ENCODE measurements at places on chromosomes 6 and 20.

GRCh38 chr6:13952101-13952500 is 27.3 kb downstream of the RNF182 start:
- no peak for DNase-seq

DNA sequence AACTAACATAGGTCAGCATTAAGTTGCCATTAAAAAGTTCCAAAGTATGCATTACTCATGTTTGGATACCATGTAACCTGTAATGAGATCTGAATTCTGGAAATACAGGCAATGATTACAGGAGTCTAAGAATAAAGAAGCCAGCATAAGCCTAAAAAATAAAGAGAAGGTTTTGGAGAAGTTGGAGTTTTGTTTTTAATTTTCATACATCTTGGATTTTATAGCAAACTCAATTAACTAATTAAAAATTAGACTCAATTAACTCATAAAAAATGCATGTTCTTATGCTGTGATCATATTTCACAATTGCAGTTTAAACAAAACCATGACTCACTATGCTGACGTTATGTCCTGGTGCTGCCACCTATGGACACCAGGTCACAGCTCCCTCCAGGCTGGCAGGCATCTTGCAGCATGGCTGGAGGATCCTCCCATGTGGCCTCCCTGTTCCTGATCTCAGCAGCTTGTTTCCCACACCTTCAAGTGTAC is 648.8 kb upstream of the AGPAT4 start:
- DNase-seq = peak; percentile 19

GRCh38 chr20:2080532-2081224 is 20.9 kb upstream of the STK35 start:
- DNase-seq = no peak

DNA sequence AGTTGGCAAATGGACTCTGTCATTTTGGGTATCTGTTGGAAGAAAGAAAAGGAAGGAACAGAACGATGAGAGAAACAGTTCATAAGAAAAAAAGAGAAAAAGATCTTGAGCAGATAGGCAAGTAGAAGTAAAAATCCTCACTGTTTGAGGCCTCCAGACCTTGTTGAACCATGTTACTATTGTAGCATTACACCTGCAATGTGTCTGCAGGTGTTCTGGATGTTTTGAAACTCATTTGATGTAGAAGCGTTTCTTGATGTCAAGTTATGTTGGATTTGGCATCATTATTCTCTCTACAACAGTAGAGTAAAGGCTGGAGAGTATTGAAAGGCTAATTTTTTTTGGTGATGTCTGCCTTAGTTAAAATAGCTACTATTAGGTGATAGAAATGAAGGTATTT is 108.7 kb downstream of the CARMIL1 start:
- no peak for DNase-seq

DNA sequence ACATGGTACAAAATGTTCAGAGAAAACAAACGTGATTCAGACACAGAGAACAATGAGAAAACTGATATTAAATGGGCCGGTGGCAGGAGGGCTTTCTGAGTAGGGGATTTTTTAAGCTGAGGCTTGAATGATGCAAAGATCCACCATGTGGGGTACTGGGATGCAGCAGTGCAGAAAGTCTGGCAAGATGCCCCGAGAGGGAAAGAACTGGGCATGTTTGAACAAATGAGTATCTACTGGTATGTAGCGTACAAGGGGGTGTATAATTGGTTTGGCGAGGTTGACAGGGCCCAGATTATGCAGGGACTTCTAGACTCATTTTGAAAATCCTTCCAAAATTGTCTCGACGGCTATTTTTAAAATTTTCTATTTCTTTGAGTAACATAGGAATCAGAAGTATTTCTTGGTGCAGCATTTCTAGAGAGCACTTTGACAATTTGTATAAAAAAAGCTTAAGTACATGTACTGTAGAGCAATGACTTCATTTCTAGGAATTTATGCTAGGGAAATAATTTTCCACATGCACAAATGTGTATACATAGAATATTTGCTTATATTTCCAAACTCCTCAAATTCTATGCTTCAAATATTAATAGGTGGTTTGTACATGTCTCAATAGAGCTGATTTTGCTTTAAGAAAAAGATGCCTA is 119.6 kb upstream of the DOK5 start:
- no peak for DNase-seq

DNA sequence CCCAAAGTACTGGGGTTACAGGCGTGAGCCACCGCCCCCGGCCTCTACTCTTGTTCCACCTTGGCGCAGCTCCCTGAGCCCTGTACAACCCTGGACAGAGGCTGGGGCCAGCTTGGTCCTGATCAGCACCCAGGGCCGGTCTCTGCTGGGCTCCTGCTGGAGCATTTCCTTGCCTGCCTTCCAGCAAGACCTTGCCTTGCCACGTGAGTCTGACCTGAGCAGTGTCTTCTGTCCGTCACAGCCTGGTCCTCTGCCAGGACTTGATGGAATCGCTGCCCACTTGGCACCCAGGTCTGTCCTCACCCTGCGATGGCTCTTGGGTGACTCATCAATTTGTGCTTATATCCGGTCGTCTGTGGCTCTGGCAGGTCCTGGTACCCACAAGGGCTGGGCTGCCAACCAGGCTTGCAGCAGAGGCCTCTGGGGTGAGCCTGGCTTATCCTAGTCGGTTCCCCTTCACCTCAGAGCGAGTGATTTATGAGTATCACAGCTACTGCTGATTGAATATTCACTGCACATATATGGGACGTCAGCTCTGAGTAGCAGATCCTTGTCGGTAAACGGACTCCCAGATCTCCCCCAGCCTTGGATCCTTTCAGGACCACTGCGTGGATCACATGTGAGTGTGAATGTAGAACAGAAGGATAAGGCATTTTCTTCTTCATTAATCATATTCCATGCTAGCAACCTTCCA is 10.1 kb upstream of the SULF2 start:
- no peak for DNase-seq

DNA sequence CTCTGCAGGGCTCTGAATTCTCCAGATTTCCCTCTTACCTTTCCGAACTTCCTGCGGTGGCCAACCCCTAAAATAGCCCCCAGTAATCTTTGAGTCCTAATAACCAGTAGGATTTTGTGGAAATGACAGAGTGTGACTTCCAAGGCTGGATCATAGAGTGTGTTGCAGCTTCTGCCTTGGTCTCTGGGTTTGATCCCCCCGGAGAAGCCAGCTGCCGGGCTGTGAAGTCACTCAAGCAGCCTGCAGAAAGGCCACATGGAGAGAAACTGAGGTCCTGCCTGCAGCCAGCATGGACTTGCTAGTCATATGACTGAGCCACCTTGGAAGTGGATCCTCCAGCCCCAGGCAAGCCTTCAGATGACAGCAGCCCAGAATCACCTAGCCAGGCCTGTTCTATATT is 46.3 kb upstream of the SCRT2 start:
- DNase-seq = no peak

DNA sequence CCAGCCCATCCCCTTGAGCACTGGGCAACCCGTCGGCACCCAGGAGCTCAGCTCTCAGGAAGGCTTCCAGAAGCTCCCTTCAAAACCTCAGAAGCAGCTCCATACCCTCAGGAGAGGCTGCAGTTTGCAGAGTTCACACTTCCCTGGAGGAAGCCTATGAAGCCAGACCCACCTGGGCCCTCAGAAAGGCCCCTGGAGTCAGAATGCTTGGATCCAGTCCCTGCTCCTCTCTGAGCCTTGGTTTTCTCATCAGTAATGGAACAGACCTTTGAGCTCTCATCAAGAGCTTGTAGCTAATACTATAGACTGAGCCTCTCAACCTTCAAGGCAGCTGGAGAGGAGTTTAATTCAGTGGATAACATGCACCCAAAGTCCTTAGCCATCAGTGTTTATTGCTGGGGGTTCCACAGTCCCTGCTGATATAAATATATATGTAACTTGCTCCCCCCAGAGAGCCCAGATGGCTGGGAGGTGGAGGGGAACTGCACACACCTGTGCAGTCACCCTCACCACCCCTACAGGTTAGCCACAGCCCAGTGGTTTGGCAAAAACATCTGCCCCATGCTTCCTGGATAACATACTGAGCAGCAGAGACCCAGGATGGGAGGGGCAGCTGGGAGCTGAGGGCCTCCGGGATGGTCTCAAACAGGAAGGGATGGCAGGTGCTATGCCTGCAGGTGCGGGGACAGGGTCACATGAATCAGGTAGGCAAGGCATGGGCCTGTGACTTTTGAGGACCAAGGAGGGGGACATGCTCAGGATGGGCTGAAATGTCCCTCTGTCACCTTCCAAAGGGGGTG is 120.1 kb downstream of the SNX5 start:
- no peak for DNase-seq

DNA sequence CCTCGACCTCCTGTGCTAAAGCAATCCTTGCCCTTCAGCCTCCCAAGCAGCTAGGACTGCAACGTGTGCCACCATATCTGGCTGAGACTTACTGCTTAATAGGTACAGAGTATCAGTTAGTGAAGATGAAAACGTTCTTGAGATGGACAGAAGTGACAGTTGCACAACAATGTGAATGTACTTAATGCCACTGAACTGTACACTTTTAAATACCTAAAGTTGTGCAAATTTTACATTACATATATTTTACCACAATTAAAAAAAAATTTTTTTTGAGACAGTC is 25.9 kb downstream of the NUDT3 start:
- DNase-seq = no peak

GRCh38 chr6:158625881-158626305 is 18.6 kb downstream of the DYNLT1 start:
- DNase-seq = no peak

- no peak for DNase-seq
Measured at GRCh38 chr6:148521586-148521985, 178.9 kb downstream of the SASH1 start.
